ENCODE measurements at places on chromosomes 6 and 20.

DNA sequence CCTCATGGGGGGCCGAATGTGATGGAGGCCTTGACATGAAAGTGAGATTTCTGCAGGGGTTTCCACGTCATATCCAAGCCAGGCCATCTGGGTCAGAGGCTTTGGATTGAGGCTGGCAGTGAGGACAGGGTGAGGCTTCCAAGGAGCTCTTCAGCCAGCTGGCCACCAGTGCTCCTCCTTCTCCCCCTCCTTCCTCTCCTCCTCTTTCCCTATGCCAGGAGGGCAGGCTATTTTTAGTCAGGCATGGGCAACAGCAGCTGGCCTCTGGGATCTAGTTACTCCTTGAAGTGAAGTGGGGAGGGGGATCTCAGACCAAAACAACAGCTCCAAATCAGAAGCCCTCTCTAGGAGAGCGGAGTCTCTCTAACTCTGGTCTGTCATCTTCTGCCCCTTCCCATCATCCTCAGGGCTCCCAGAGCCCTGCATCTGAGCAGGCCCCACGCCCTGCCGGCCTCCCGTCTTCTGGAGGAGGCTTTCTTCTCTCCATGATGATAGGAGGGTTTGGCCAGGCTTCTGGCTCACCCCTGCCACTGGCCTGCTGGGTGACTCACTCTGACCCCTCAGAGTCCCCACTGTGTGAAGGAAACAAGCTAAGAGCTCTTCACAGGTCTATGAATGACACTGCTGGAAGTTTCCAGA is 612 bp downstream of the TNNC2 start:
- DNase-seq, result no peak

DNA sequence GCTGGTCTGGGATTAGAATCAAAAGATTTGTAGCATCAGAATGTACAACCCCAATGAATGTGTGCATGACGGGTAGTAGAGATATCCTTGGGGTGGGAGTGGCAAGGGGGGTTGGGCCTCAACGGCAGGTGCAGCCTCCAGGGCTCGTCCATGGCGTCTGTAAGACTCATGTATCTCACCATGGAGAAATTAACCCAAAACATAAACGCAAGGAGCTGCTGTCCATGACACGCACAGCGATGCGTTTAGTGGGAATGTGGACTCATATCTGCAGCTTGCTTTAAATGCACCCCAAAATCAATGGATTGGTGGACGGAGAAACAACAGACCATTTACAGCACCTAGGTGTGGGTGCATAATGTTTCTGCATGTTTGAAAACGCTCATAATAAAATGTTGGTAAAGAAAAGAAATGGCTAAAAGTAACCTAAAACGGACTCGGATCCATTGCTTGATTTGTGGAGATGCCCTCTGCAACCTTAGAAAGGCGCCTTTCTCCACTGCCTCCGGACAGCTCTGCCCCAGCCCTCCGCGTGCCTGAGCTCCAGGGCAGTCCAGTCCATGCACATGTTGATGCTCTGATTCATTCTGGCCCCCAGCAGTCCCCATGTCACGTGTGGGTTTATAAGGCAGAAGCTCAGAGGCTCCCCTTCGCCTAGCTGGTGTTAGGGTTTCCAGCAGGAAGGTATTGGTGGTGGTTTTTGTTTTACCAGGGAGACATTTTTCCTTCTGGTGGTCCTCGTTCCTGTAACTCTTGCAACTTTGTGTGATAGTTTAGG is 24.5 kb downstream of the PYGB start:
- DNase-seq, result no peak

DNA sequence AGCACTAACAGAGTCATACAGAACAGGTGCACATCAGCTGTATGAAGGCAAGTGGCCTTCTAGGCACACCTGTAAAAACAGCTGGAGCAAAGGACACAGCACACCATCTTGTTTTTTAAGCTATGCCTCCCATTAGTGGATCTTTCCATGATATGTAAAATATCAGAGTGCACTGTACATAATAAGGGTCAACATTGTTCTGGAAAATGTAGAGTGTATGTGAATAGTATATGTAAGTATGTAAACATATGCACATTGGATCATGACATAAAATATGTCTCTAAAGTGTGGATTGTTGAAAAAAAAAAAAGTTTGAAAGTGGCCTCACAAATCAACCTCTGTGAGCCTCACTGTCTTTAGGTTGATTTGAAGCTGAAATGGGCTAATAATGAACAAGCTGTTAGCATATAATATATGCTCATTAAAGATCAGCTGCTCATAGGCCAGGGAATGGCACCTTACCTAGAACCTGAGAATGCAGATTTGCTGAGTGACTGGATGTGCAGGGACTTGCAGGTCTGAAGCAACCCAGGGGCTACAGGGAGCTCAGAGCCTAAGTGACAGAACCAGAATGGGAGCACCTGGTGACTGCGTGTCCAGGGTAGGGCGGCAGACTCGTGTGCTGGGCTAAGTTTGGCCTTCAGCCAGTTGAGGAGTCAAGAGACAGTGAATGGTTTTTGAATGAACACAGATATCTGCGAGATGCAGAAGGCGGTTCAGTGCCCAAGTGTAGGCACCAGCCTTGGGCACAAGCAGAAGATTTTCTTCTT is 198.6 kb downstream of the TMEM242 start:
- DNase-seq, result no peak

DNA sequence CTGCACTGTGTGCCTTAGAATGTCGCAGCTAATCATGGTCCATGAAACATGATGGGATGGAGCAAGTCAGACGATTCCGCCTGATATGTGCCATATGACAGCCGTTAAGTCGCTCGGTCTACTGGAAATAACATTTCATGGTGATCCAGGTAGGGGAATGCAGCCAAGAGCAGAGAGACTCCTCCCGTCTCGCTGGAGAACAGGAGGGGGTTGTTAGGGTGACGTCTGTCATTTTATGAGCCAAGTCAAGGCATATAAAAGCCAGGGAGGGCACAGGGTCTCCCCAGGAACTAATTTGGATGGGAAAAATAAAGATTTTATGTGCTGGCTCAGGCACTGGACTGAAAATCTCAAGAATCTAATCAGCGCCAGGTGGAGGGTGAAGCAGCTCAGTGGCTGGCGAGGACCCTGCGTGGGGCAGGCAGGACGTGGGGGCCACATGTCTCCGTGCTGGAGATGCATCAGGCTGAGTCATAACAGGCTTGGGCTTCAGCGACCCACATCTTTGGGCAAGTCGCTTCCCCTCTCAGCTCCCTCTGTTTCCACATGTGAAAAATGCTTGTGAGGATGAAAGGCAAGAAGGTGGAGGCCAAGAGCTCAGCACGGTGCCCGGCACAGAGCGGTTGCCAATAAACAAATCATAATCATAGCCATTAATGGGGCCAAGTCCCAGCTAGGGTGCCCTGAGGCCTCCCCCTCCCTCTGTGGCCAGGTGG is 234.6 kb downstream of the ANKRD60 start:
- no peak for DNase-seq

GRCh38 chr6:167907837-167908681 is 81.3 kb downstream of the AFDN start:
- DNase-seq, result peak; percentile 38

GRCh38 chr20:46814366-46815232 is 80.0 kb upstream of the EYA2 start:
- peak; percentile 79 for DNase-seq

- peak; percentile 68 for DNase-seq
Observed at GRCh38 chr20:62088258-62089127, 22.8 kb upstream of the TAF4 start.

- DNase-seq, result no peak
Observed at GRCh38 chr20:50668326-50668725, 23.0 kb downstream of the RIPOR3 start.

GRCh38 chr6:57267586-57268293 is 45.6 kb upstream of the RAB23 start:
- DNase-seq, result peak; percentile 68

- DNase-seq, result peak; percentile 1
Observed at GRCh38 chr6:4059115-4059777, 19.7 kb downstream of the FAM217A start.

DNA sequence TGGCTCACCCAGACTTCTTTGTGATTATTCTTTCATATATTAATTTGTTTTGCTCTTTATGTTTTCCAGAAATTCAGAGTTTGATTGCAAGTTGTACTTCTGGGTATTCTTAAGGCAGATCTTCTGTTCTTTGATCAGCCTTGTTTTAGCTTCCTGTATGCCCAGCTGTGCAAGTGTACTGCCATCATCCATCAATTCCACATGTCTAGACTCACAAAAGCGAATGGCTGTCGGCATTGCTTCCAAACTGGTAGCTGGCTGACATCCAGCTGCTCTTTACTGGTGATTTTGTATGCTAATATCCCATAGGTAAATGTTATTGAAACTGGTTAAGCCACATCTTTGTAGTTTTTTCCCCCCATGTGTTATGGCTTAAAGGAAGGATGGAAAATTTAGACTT is 1084.8 kb upstream of the CITED2 start:
- DNase-seq, result no peak

- DNase-seq, result no peak
Observed at GRCh38 chr6:110625883-110626282, 149.5 kb upstream of the SLC22A16 start.

GRCh38 chr20:44720997-44721784 is 6.0 kb downstream of the CCN5 start:
- DNase-seq, result peak; percentile 66

- no peak for DNase-seq
Observed at GRCh38 chr20:41094353-41095055, 42.8 kb upstream of the PLCG1 start.

DNA sequence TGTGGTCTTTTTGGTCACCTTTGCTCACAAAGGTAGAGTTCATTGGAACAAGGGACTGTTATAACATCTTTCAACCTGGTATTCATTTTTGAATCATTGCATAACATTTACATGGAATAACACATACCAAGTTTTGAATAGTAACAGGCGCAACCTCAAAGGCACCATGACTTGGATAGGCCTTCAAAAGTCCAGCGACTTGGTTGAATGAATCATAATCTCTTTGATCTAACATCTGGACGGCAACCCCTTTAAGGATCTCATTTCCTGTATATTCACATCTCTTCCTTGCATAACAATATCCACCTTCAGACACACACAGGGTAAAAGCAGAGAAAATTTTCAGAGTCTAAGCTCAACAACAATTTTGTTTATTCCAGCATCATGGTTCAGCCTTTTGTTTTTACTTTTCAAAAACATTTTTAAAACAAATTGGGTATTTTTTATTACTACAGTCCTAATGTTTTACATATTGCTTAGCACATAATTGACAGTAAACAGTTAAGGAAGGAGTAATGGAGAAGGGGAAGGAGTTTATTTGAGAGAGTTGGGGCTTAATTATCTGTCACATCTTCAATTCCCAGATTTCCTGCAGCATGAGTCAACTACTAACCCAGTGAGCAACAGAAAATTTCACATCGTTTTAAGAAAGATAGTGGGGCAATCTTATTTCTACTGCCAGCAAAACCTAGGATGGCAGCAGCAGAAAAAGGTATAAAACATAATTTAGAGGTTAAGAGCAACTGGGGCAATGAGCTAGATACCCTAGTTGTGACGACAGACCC is 41.8 kb upstream of the F13A1 start:
- DNase-seq, result no peak

DNA sequence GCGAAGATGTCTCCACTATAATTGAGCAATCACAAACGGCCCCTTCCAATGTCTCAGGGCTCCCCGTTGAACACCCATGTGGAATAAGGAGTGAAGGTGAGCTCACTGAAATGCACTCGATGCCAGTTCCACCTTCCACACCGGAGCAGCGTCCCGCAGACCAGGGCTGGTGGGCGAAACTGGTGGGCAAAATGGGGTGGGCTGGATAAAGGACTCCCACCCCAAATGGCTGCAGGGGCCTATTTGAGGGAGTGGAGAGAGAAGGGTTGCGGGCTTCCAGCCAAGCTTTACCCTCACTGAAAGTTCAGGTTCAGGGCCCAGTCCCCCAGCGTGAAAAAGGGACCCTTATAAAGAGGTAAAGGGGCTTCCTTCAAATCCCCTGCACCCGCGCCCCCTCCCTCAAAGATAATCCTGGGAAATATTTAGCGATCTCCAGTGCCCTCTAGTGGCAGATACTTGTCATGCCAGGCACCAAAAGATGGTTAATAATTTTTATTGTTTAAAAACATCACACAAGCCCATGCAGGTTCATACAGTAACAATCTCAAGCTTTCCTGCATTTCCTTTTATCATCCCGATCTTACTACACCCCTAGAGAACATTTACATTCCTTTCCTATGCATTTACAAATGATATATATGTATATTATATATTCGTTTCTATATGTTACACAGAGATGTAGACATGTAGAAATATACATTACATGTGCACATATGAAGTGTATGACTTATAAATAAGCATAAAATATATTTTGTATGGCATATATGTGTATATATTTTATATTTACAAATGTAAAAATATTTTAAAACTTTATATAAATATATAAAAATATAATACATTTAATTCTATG is 58.2 kb upstream of the NKX2-2 start:
- DNase-seq, result no peak

GRCh38 chr20:45897289-45897688 is 6.2 kb downstream of the CTSA start:
- DNase-seq, result no peak

- no peak for DNase-seq
Observed at GRCh38 chr6:139496654-139497344, 122.4 kb upstream of the CITED2 start.

DNA sequence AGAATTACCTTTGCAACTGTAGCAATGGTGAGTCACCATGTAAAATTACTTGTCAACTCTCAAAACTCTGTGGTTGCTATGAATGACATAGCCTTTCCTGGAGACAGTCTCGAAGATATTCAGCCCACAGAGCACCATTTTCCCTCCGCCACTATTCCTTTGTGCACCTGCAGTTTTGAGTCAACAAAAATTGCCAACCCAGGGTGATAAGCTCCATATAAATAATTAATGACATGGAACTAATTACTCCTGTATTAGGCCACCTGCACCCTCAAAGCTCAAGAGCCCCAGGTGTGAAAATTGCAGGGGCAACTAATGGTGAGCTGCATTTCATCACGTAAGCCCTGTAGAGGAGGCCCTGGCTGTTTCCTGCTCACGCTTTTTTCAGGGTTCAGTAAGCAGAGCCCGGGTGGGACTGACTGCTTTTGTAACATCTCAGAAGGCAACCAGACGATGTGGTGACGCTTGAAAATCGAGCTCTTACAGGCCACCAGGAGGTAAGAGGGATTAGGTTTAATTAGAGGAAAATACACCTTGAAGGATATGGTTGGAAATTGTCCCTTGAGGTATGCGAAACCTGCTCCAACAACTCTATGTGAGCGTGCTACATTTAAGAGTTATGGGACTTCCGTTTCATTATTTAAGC is 70.8 kb downstream of the BMP2 start:
- no peak for DNase-seq

DNA sequence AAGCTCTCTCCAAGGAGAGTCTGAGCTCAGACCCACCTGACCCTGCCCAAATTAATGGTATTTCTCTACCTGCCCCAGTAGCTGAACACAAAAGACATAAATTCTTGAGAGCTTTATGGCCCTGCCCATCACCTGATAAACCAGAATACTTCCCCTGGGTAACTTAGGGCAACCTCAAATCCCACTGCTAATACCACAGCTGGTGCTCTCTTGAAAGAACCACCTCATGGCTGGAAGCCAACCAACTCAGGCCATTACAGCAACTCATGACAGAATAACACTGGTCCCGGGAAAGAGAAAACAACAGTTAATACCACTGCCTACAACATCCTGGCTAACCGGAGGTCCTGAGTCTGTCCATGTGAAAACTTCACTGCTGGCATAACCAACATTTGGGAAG is 328.6 kb downstream of the NKAIN2 start:
- peak; percentile 0 for DNase-seq

- no peak for DNase-seq
Observed at GRCh38 chr6:126107475-126108166, 121.3 kb downstream of the TRMT11 start.

Measured in Calu3 (cell line).